Upper lobe of left lung (tissue), 6 donors: ENCODE measurements at places on chromosomes 13 and 19.
A peak's percentile ranks its signal among the peaks of the same experiment; 100 is the strongest.

DNA sequence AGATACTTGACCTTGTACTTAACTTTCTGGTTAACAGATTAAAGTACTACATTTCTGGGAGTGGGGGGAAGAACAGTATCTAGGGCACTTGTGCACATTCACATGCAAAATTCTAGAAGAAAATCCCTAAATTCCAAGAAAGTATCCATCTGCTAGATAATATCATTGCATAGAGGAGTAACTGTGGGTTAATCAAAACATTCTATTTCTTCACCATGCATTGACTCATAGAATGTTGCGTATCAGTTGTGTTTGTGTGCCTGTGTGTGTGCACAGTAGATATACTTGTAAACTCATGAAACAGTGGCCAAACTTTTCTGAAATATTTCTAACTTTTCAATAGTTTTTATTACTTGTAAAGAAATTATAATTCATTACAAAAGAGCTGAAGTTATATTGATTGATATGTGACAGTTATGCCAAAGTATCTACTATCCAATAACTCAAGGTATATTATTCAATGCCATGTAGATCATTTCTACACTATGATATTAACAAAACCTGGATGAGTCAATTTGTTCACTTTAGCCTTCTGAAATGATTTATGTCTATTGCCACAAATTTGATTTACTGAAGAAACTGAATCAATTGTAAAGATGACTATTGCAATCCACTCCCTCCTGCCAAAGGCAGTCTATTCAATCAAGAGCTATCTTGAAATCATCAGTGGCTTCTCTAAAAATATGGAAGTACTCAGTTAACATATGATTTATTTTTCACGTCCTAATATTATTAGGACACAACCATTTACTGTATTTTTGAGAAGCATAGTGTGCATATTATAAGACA lies 756.7 kb upstream of the ARGLU1 start:
- no peak for DNase-seq

DNA sequence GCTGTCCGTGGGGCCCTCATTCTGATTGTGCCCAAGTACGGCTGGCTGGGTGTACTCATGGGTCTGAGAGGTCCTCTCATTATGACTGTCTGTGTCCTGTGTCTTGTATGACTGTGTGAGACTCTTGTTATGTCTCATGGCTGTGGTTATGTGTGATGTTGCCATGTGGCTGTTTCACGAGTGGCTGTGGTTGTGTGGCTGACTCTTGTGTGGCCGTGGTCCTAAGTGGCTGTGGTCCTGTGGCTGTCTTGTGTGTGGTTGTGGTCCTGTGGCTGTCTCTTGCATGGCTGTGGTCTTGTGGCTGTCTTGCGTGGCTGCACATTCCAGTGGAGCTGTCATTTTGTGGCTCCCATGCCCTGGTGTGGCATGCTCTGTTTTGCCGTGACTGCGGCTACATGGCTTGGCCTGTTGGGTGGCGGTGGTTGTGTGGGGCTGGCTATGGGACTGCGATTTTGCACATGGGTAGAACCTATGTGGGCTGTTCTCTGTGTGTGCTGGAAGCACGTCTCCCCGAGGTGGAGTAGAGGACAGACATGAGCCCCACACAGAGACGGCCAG lies 2.5 kb downstream of the LYL1 start:
- DNase-seq, result no peak

DNA sequence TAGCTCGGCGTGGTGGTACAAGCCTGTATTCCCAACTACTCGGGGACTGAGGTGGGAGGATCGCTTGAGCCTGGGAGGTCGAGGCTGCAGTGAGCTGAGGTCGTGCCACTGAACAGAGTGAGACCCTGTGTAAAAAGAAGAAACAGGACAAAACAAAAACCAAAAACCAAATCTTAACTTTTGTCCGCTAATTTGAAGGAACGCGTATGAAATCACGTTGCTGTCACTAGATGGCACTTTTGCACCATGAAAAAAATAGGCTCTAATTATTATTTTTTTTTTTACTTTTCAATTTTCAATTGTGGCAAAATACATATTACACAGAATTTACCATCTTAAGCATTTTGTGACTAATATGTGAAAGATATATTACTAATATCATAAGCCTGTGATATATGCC lies 17.6 kb upstream of the ZNF835 start:
- no peak for DNase-seq

DNA sequence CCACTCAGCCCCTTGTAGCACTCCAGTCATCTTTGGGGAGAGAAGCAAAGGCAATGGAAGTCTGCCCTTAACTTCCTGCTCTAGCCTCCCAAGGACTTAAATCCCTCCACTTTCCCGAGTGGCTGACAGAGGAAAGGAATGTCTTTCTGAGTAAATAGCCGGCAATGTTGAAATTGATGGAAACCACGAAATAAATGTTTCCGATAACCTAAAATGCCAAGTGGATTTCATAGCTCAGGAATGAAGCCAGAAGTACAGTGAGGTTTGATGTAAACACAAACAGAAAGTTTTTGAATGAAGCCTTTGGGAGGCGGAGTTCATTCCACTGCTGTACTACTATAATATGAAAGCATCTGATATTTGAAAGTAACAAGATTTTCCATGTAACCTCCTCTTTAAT lies 14.0 kb upstream of the TBC1D4 start:
- DNase-seq, result no peak

DNA sequence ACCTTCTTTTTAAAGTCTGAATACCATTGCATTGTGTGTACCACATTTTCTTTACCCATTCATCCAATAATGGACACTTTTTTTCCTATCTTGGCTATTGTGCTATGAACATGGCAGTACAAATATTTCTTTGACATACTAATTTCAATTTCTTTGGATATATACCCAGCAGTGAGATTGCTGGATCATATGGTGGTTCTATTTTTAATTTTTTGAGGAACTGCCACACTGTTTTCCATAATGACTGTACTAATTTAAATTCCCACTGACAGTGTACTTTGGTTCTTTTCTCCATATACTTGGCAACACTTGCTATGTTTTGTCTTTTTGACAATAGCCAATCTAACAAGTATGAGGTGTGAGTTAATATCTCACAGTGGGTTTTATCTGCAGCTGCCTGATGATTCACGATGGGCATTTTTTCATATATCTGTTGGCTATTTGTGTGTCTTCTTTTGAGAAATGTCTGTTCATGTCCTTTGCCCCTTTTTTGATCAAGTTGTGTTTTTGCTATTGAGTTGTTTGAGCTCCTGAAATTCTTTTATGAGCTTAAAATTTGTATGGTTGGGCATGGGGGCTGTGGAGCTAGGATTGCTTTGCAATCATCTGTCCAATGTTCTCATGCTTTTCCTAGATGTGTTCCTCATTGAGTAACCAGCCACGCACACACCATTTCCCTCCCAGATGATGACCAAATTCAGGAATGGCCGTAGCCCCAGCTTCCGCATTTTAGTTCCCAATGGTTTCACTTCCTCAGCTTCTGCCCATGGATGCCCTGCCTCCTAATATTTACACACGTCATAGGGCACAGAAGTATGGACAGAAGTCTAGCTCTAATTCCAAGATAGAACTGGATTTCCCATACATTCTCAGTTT lies 380.0 kb upstream of the SGCG start:
- peak; percentile 39 for DNase-seq

DNA sequence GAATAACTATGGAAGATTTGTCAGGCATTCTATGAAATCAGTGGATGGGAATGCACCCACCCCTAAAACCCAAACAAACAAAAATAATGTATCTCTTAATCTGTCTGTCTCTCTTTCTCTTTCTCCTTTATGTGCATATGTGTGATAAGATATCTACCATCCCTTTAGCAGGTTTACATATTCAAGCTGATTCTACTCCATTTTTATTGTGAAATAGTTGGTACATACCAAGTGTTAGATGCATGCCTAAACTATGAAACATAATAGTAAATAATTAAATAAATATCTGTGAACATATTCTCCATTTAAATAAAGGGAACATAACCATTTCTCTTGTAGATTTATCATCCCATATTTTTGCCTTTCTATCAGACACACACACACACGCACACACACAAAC lies 121.8 kb upstream of the PCDH9 start:
- no peak for DNase-seq

GRCh38 chr13:41622432-41623429 lies 165.4 kb downstream of the RGCC start:
- DNase-seq, result no peak

- DNase-seq, result no peak
These were observed 14.7 kb downstream of the GADD45B start for GRCh38 chr19:2490659-2491058.

DNA sequence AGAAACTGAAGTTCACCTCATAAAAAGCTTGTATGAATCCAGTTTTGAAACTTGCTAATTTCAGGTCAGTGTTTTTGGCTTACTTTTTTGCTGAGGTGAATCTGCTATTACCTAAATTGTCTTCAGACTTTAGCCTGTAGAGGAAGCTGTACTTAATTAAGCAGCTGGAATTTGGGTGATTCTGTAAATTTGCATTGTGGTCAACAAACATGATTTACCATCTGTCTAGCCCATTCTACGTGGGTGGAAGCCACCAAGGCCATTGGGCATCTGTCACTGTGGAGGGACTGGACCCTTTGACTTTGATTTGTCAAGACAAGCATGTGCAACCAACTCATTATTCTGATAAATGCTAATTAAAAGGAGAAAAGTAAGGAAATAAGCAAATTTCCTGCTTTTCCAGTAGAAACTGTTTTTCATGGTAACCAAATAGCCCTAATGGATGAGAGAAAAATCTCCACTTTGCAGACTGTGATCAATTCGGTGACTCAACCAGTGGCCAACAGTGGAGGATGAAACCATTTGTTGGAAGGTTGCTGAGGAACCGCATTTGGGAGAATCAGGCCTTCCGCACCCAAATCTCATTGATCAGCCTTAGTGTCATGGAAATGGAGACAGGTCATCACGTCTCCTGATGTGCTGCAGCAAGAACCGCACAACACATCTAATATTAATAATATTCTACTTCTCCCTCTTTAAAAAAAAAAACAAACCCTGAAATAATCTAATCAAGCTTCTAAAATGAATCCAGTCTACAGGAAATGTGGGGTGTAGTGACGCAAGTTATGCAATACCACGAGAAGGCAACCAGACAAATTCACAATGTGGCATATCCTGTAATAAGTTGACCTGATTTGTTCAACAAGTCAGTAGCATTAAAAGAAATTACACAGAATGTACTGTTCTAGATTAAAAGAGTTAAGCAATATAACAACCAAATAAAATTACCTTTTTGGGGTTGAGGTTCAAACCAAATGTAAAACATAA lies 54.3 kb downstream of the GARRE1 start:
- no peak for DNase-seq

- no peak for DNase-seq
These were observed 2.8 kb downstream of the IQCN start for GRCh38 chr19:18271433-18271841.

GRCh38 chr13:93769607-93770006 lies 543.0 kb downstream of the GPC6 start:
- DNase-seq, result no peak

DNA sequence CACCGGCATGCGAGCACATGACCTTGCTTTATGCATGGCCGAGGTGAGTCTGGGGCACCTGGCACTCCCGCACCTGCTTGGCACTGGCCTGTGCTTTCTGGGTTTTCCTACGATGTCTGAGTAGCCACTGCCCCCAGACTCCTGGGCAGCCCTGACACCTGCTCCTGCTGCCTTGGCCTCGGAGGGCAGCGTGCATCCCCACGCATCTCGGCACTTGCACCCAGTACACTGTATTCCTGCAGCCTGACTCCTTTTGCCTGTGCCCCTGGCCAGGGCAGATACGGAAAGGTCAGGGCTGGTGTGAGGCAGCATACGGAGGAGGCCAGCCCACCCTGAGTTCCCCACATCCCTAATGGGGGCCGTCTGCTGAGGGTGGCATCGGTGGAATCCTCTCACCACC lies 340.6 kb downstream of the TEX29 start:
- peak; percentile 9 for DNase-seq

DNA sequence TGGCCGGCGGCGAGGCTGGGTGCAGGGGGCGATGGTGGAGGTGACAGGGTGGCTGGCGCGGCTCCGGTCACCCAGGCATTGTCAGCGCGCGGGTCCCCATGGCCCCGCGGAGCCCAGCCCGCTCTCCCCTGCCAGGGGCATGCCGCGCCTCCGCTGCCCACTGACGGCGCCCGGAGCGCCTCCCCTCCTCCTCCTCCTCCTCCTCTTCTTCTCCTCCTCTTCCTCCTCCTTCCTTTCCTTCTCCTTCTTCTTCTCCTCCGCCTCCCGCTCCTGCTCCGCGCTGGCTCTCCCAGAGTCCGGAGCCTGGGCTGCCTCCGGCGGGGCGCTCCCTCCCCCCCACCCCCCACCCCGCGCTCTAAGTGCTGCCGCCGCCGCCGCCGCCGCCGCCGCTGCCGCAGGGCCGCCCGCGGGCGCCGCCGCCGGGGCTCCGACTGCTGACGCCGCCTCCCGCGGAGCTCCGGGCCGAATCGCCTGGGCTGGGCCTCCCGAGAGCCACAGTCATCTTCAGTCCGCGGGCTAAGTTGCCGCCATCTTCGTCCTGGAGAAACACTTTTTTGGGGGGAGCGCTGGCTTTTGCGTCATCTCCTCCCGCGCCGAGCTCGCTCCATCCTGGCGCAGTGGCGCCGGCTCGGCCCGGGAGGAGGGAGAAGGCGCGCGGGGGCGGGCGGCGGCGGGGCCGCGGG lies 348.3 kb downstream of the LIG4 start:
- no peak for DNase-seq

GRCh38 chr19:50329146-50329925 lies at the start of gene KCNC3:
KCNC3 (minus strand) TSS chr19:50329377; CDS start chr19:50329082, 295 bp downstream.
- DNase-seq, result peak; percentile 99

- no peak for DNase-seq
These were observed 36.8 kb downstream of the UFM1 start for GRCh38 chr13:38386421-38386820.

GRCh38 chr13:25654322-25654721 lies 282.5 kb downstream of the ATP8A2 start:
- no peak for DNase-seq
